ENCODE measurements at places on chromosomes 11 and 22. TPM values are rescaled to one million over a fixed set of nuclear protein-coding genes. Genes with fewer than 3 reads are reported as not detected.

The DDI1 gene
- not detected for total RNA-seq

The HBG1 gene
- not detected for total RNA-seq

The CXCR5 gene
- not detected for total RNA-seq

The IL10RA gene
- total RNA-seq: 21.2 TPM

The MFRP gene
- total RNA-seq: not detected

The CCDC188 gene
- total RNA-seq: not detected

GRCh38 chr22:33335611-33336279 is 277.6 kb upstream of the SYN3 start:
- H3K27me3 ChIP-seq: no peaks in the 10 kb centered on the region
- DNase-seq: no peak
- H3K36me3 ChIP-seq: peaks cover 14% of the 10 kb centered on the region

- H3K27ac ChIP-seq: no peak overlapping the region
- no peaks in the 10 kb centered on the region for H3K27me3 ChIP-seq
- no peaks in the 10 kb centered on the region for H3K36me3 ChIP-seq
- no peaks in the 10 kb centered on the region for H3K4me1 ChIP-seq
- no peak for DNase-seq
Observed at GRCh38 chr11:88657076-88657738, 319.7 kb upstream of the CTSC start.

DNA sequence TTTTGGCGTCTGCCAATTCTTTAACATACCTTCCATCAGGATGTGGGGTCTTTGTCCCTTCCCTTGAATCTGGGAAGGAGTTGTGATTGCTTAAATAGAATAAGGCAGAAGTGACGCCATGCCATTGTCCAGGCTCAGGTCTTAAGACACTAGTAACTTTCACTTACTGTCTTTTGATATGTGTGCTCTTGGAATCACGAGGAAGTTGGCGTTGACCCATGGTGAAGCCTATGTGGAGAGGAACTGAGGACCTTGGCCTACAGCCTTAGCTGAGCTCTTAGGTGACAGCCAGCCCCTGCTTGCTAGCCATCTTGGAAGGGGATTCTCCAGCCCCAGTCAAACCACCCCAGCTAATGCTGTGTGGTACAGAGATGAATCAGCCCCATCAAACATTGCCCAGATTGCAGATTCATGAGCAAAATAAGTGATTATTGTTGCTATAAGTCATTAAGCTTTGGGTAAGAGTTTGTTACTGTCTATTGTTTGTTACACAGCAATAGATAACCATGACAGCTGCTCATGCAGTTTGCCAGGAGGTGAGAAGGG is 17.6 kb upstream of the CLPB start:
- no peaks in the 10 kb centered on the region for H3K4me1 ChIP-seq
- no peak overlapping the region for H3K4me3 ChIP-seq
- H3K36me3 ChIP-seq: no peaks in the 10 kb centered on the region
- DNase-seq: no peak
- H3K27ac ChIP-seq: no peak overlapping the region

DNA sequence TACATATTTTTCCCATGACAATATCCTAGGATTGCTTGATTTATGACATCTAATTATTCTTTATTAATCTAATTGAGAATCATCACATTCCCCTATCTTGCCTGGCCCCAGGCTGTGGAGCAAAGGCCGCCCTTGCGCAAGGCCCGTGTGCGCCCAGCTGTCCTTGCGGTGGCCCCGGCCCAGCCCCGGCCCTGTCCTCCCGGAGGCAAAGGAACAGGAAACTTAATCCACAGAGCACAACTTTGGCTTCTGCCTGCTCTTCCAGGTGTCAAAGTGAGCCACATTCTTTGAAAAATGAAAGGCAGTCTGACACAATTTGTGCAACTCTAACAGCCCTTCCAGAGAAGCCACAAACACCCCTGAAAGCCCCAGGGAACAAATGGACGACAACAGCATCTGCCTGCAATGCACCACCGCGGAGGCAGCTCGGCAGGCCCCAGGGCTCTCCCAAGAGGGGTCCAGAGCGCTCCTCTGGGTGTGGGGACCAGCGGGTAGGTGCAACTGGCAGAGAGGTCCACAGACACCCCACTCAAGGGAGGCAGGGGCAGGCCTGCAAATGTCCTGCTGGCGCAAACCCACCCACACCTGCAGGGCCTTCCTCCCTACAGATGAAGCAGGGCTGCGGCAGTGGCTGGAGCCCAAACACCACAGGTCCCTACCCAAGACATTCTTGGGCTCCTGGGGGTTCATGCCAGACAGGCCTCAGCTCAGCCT is 30.3 kb downstream of the GNB1L start:
- no peaks in the 10 kb centered on the region for H3K36me3 ChIP-seq
- no peak for DNase-seq
- H3K4me3 ChIP-seq: no peak overlapping the region

DNA sequence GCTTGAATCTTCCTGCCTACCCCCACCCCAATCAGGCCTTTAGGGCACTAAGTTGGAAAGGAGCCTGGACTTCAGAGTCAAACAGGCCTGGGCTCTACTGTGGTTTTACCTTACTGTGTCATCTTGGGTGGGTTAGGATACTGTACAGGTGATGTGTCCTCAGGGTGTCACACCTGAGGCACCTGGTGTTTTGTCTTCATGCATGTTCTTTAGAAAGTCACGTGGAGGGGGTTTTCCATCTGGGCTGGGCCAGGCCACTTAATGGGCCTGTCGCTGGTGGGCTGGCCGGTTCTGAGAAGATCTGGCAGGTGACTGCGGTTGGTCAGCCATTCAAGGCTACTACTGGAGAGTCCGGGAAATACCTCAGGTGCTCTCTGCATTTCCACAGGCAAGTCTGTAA is 92.6 kb downstream of the SWAP70 start:
- peak overlapping the region; percentile 91 for H3K27ac ChIP-seq
- no peak for DNase-seq
- no peaks in the 10 kb centered on the region for H3K27me3 ChIP-seq
- no peak overlapping the region for H3K4me3 ChIP-seq
- H3K4me1 ChIP-seq: peaks cover 50% of the 10 kb centered on the region
- H3K36me3 ChIP-seq: no peaks in the 10 kb centered on the region

DNA sequence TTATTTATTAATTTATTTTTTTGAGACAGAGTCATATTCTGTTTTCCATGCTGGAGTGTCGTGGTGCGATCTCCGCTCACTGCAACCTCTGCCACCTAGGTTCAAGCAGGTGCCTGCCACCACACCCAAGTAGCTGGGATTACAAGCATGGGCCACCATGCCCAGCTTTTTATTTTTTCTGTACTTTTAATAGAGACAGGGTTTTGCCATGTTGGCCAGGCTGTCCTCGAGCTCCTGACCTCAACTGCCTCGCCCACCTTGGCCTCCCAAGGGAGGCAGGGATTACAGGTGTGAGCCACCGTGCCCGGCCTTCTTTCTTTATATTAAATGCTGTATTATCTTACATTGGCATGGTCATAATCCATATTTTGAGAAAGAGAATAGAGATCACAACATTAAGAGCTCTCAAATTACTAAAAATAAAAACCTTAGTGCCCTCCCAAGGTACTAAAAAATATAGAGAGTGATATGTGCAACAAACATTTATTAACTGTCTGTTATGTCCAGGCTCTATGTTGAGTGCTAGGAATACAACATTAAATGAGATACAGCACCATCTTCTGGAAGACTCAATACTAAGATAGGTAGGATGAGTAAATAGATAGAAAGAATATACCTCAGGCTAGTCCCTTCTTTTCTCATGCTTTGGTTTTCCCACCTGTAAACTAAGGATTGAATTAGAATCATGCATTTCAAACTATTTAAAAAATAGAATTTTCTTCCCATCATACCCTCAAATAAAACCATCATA is 84.1 kb downstream of the BBOX1 start:
- H3K27ac ChIP-seq: no peak overlapping the region
- DNase-seq: no peak
- H3K27me3 ChIP-seq: no peaks in the 10 kb centered on the region
- no peak overlapping the region for H3K4me3 ChIP-seq

- no peak overlapping the region for H3K4me3 ChIP-seq
- no peak for DNase-seq
- no peaks in the 10 kb centered on the region for H3K36me3 ChIP-seq
- H3K4me1 ChIP-seq: no peaks in the 10 kb centered on the region
- H3K27me3 ChIP-seq: no peaks in the 10 kb centered on the region
Observed at GRCh38 chr22:48070083-48070482, 1307.6 kb downstream of the TBC1D22A start.

DNA sequence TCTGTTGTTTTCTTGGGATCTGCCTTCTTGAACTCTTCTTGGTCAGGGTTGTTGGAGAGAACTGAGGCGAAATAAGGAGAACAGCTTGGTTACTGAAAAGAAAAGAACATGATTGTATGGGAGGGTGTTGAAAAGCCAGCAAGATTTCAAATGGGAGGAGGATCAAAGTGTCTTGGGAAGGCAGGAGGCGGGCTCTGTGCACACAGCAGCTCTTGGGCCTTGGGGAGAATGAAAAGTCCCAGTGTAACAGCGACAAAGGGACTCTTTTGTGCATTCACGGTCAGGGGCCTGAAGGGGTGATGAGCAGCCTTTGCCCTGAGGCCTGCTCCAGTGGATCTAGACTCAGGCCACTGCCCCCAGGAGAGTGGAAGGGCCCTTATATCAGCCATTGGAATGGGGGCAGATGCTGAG is 135.4 kb downstream of the ADAMTS15 start:
- no peak overlapping the region for H3K4me3 ChIP-seq
- H3K36me3 ChIP-seq: no peaks in the 10 kb centered on the region
- peaks cover 15% of the 10 kb centered on the region for H3K4me1 ChIP-seq
- no peak for DNase-seq
- H3K27ac ChIP-seq: no peak overlapping the region

DNA sequence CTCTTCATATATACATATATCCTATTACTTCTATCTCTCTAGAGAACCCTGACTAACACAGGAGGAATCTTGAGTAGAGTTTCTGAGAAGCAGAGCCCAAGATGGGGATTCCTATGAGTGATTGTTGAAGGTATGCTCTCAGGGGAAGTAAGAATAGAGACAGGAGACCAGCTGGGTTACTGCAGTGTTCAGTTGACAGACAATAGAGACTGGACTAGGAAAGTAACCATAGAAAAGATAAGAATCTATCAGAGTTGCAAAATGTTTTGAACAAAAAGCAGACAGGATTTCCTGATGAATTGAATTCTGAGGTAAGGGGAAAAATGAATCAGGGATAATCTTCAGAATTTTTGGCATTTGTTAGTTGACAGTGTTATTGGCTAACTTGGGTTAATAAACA is 54.4 kb downstream of the SLC17A6 start:
- H3K4me3 ChIP-seq: no peak overlapping the region
- no peaks in the 10 kb centered on the region for H3K27me3 ChIP-seq
- no peak overlapping the region for H3K27ac ChIP-seq

GRCh38 chr11:47394322-47395222 is 13.8 kb upstream of the SLC39A13 start:
- DNase-seq: peak; percentile 45
- no peaks in the 10 kb centered on the region for H3K36me3 ChIP-seq
- H3K4me3 ChIP-seq: peak overlapping the region; percentile 13
- peak overlapping the region; percentile 94 for H3K27ac ChIP-seq

DNA sequence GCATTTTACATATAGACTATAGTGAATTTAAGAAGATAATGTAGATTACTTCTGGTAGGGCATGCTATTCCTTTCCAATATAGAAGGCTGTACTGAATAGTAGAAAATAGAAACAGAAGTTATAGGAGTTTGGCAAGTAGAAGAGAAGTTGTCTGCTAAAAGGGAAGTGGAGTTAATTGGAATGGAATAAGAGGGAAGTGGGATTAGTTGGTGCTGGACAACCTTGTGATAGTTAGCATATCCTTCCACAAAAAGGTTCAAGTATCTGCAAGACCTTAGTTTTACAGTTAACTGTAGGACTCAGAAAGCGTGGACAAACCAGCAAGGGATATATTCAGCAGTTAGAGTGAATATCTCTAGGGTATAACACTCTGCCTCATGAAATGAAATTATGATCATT is 185.5 kb downstream of the SWAP70 start:
- no peak overlapping the region for H3K4me3 ChIP-seq
- no peak overlapping the region for H3K27ac ChIP-seq
- no peak for DNase-seq
- H3K27me3 ChIP-seq: no peaks in the 10 kb centered on the region

GRCh38 chr11:80846979-80847378 is 1406.1 kb upstream of the TENM4 start:
- no peak overlapping the region for H3K4me3 ChIP-seq
- no peaks in the 10 kb centered on the region for H3K36me3 ChIP-seq
- H3K27ac ChIP-seq: no peak overlapping the region
- DNase-seq: no peak
- H3K4me1 ChIP-seq: no peaks in the 10 kb centered on the region

- no peak for DNase-seq
- peaks cover 9% of the 10 kb centered on the region for H3K4me1 ChIP-seq
- no peaks in the 10 kb centered on the region for H3K36me3 ChIP-seq
- H3K27ac ChIP-seq: no peak overlapping the region
Observed at GRCh38 chr11:58567889-58568512, 7.7 kb downstream of the LPXN start.

- H3K27me3 ChIP-seq: peaks cover 60% of the 10 kb centered on the region
- no peak overlapping the region for H3K4me3 ChIP-seq
- no peaks in the 10 kb centered on the region for H3K36me3 ChIP-seq
- no peak overlapping the region for H3K27ac ChIP-seq
Observed at GRCh38 chr22:22787786-22788459, 99.7 kb upstream of the IGLL5 start.

- H3K27ac ChIP-seq: no peak overlapping the region
- no peaks in the 10 kb centered on the region for H3K36me3 ChIP-seq
- no peak overlapping the region for H3K4me3 ChIP-seq
- H3K4me1 ChIP-seq: no peaks in the 10 kb centered on the region
- DNase-seq: no peak
Observed at GRCh38 chr11:31863170-31863832, 52.2 kb upstream of the PAX6 start.

GRCh38 chr11:106957030-106957482 is 61.2 kb downstream of the GUCY1A2 start:
- H3K27ac ChIP-seq: no peak overlapping the region
- no peak overlapping the region for H3K4me3 ChIP-seq
- DNase-seq: no peak
- no peaks in the 10 kb centered on the region for H3K27me3 ChIP-seq
- H3K36me3 ChIP-seq: no peaks in the 10 kb centered on the region
